ENCODE measurements at places on chromosomes 2 and 18.

DNA sequence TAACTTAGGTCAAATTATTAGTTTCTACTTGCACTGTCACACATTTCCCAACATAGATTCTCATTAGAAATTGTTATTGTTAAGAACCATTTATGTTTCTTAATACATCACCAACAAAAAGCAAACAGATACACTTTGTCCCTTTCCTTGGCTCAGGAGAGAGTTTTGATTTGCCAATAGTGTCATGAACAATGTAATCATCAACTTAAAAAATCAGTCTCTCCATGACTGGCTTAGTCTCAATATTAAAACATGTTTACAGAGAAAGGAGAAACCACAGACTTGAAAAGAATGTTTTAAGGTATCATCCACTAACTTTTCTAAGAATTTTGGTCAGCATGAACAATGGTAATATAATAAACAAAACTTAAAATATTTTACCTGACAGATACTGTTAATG lies 416.5 kb upstream of the KCNH7 start:
- H3K27ac ChIP-seq: no peak overlapping the region
- H3K4me3 ChIP-seq: no peak overlapping the region
- no peaks in the 10 kb centered on the region for H3K36me3 ChIP-seq
- no peaks in the 10 kb centered on the region for H3K27me3 ChIP-seq

GRCh38 chr18:54852780-54853675 lies 24.8 kb downstream of the RAB27B start:
- no peak for DNase-seq
- H3K4me3 ChIP-seq: no peak overlapping the region
- H3K36me3 ChIP-seq: no peaks in the 10 kb centered on the region
- H3K27me3 ChIP-seq: no peaks in the 10 kb centered on the region
- no peaks in the 10 kb centered on the region for H3K4me1 ChIP-seq
- H3K27ac ChIP-seq: no peak overlapping the region

GRCh38 chr2:219327719-219328118 lies 4.8 kb downstream of the RESP18 start:
- H3K27ac ChIP-seq: no peak overlapping the region
- H3K4me1 ChIP-seq: no peaks in the 10 kb centered on the region
- peaks cover 11% of the 10 kb centered on the region for H3K27me3 ChIP-seq
- H3K36me3 ChIP-seq: no peaks in the 10 kb centered on the region
- H3K4me3 ChIP-seq: no peak overlapping the region

DNA sequence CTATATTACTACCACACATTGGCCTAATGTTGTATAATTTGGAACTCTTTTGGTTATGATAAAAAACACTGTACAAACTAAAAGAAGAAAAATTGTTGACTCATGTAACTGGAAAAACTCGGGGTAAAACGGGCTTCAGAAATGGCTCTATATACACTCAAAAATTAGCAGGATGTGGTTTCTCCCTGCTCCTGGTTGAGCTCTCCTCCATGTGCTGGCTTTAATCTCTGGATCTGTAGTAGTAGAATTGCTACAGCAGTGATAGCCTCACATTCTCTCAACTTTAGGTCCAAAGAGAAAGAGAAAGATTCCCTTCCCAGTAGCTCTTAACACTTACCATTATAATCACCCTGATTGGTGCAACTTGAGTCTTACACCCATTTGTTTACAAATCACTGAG lies 274.9 kb upstream of the GALNT5 start:
- DNase-seq: no peak
- H3K4me3 ChIP-seq: no peak overlapping the region
- no peaks in the 10 kb centered on the region for H3K27me3 ChIP-seq
- H3K36me3 ChIP-seq: no peaks in the 10 kb centered on the region
- no peak overlapping the region for H3K27ac ChIP-seq

- H3K27ac ChIP-seq: no peak overlapping the region
- H3K4me1 ChIP-seq: peaks cover 7% of the 10 kb centered on the region
- H3K27me3 ChIP-seq: no peaks in the 10 kb centered on the region
- no peak for DNase-seq
- H3K4me3 ChIP-seq: no peak overlapping the region
These were observed 208.0 kb downstream of the ZFP36L2 start for GRCh38 chr2:43018179-43019024.

GRCh38 chr2:176117823-176118371 lies 1.3 kb downstream of the HOXD10 start:
- H3K27ac ChIP-seq: no peak overlapping the region
- H3K4me1 ChIP-seq: peaks cover 3% of the 10 kb centered on the region
- peaks cover 100% of the 10 kb centered on the region for H3K27me3 ChIP-seq
- H3K36me3 ChIP-seq: no peaks in the 10 kb centered on the region
- no peak overlapping the region for H3K4me3 ChIP-seq

GRCh38 chr18:67300498-67300897 lies 216.0 kb downstream of the DSEL start:
- H3K4me3 ChIP-seq: no peak overlapping the region
- H3K4me1 ChIP-seq: no peaks in the 10 kb centered on the region
- H3K36me3 ChIP-seq: no peaks in the 10 kb centered on the region
- H3K27ac ChIP-seq: no peak overlapping the region
- no peak for DNase-seq

DNA sequence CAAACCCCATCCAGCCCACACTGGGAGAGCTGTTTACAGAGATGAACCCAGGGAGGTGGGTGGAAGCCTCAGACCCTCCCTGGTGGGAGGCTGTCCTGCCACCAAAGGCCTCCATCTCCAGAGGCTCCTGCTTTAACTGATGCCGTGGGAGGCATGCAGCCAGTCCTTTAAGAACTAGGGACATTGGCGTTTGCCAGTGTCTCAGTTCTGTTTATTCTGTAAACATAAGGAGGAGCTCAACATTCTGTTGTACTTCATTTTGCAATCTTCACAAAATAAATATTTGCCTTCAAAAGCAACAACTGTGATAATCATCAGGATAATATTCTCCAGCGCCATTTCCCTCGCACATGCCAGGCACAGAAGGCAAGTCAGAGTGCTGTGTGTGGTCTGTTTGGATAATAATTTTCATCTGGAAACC lies 6.8 kb downstream of the EDAR start:
- no peaks in the 10 kb centered on the region for H3K36me3 ChIP-seq
- H3K27me3 ChIP-seq: no peaks in the 10 kb centered on the region
- DNase-seq: no peak
- H3K4me1 ChIP-seq: no peaks in the 10 kb centered on the region

- H3K4me1 ChIP-seq: no peaks in the 10 kb centered on the region
- no peak overlapping the region for H3K4me3 ChIP-seq
- H3K27ac ChIP-seq: no peak overlapping the region
- no peak for DNase-seq
- H3K27me3 ChIP-seq: no peaks in the 10 kb centered on the region
These were observed 90.6 kb downstream of the SEPTIN10 start for GRCh38 chr2:109523121-109523520.

- no peaks in the 10 kb centered on the region for H3K36me3 ChIP-seq
- H3K4me1 ChIP-seq: no peaks in the 10 kb centered on the region
- H3K27ac ChIP-seq: no peak overlapping the region
- no peak overlapping the region for H3K4me3 ChIP-seq
These were observed 4.7 kb upstream of the THNSL2 start for GRCh38 chr2:88165332-88166003.

- no peak overlapping the region for H3K27ac ChIP-seq
- H3K27me3 ChIP-seq: no peaks in the 10 kb centered on the region
- no peaks in the 10 kb centered on the region for H3K36me3 ChIP-seq
- no peak overlapping the region for H3K4me3 ChIP-seq
- H3K4me1 ChIP-seq: no peaks in the 10 kb centered on the region
These were observed 77.0 kb upstream of the SPOPL start for GRCh38 chr2:138424436-138425140.

- peaks cover 11% of the 10 kb centered on the region for H3K4me1 ChIP-seq
- no peak for DNase-seq
- no peaks in the 10 kb centered on the region for H3K36me3 ChIP-seq
- no peak overlapping the region for H3K4me3 ChIP-seq
These were observed 44.9 kb downstream of the PTPN2 start for GRCh38 chr18:12839057-12839525.

DNA sequence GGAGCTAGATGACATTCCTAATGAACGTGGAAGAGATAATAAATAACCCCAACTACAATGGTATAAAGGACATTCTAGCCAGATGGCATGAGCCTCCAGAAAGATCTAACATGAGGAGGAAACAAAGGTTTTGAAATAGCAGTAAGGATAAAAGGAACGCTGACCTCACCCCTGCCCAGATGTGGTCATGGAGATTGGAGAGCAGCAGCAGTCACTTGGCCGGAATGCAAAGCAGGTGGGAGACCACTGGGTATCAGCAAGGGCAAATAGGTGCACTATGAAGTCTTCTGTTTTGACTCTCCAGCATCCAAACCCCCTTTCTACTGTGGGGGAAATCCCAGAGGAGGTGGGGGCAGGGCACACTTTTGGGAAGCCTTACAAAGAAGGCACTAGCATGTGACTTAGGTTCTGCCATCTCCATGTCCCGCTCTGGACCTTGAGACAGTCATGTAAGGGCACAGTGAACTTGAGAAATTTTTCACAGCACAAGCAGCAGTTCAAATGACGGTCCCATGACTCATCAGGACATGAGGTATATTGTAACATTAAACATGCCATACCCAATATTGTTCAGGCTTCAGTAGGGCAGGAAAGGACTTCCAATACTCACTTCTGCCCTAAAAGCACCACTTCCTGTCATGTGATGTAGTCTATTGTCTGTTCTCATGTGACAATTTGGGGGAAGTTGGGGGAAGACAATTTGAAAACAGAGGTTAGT lies 55.2 kb downstream of the METTL4 start:
- H3K27me3 ChIP-seq: no peaks in the 10 kb centered on the region
- H3K4me3 ChIP-seq: no peak overlapping the region
- H3K4me1 ChIP-seq: no peaks in the 10 kb centered on the region
- H3K36me3 ChIP-seq: no peaks in the 10 kb centered on the region
- no peak for DNase-seq
- H3K27ac ChIP-seq: no peak overlapping the region

- no peaks in the 10 kb centered on the region for H3K36me3 ChIP-seq
- H3K4me1 ChIP-seq: no peaks in the 10 kb centered on the region
- H3K27ac ChIP-seq: no peak overlapping the region
- H3K4me3 ChIP-seq: no peak overlapping the region
These were observed 378.4 kb upstream of the HNRNPA3 start for GRCh38 chr2:176834226-176834625.

DNA sequence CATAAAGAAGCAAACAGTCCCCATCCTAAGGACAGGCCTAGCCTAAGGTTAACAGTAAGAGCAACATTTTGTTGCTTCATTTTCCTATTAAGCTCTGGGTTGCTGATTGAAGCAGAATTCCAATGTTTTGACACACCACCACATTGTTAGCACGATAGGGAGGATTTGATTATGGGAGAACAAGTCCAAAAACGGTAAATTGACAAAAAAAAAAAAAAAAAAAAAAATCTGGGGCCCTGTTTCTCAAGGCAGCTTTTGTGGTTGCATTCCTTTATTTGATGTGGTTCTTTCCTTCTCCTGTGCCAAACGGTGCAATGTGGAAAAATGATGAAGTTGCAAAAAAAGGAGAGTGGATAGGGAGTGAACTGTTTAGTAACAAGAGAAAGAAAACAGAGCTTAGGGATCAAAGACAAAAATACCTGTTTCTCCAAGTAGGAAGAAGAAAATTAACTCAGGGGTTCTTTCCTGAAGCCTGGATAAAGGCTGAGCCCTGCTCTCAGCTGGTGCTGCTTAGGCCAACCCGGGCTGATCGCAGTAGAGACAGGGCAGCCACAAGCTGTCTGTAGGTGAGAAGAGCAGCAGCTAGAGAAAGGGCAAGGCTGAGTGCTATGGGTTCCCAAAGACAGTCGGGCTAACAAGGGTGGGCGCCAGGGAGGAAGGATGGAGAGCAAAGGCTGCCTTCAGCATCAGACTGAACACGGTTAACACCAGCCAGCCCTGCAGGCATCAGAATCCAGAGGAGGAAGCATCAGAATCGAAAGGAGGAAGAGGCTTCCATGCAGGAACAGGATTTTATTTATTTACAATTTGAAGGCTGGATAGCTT lies 167.8 kb upstream of the FOSL2 start:
- DNase-seq: no peak
- no peaks in the 10 kb centered on the region for H3K27me3 ChIP-seq
- H3K4me1 ChIP-seq: no peaks in the 10 kb centered on the region
- no peak overlapping the region for H3K27ac ChIP-seq
- H3K4me3 ChIP-seq: no peak overlapping the region

DNA sequence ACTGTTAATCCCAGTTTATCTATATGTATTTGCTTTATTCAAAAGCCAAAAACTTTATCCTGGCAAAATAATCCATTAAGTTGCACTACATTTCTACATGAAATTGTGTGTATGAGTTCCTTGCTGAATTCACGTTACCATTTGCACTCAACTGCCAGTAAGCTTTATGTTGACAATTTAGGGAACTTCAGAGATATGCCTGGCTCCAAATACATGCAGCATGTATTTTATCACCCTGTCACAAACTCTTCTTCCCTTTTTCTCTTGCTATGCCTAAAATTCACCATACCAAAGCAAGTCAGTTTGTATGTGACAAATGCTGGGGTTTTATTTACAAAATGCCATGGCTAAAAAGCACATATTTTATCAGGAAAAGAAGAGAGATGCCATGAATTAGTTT lies 157.6 kb upstream of the CDH2 start:
- H3K27me3 ChIP-seq: no peaks in the 10 kb centered on the region
- no peaks in the 10 kb centered on the region for H3K36me3 ChIP-seq
- no peak overlapping the region for H3K4me3 ChIP-seq
- no peaks in the 10 kb centered on the region for H3K4me1 ChIP-seq
- no peak for DNase-seq
- no peak overlapping the region for H3K27ac ChIP-seq

- no peak overlapping the region for H3K4me3 ChIP-seq
- DNase-seq: no peak
- H3K27ac ChIP-seq: no peak overlapping the region
- no peaks in the 10 kb centered on the region for H3K27me3 ChIP-seq
- H3K4me1 ChIP-seq: no peaks in the 10 kb centered on the region
- H3K36me3 ChIP-seq: no peaks in the 10 kb centered on the region
These were observed 14.9 kb upstream of the FAP start for GRCh38 chr2:162258169-162258568.

DNA sequence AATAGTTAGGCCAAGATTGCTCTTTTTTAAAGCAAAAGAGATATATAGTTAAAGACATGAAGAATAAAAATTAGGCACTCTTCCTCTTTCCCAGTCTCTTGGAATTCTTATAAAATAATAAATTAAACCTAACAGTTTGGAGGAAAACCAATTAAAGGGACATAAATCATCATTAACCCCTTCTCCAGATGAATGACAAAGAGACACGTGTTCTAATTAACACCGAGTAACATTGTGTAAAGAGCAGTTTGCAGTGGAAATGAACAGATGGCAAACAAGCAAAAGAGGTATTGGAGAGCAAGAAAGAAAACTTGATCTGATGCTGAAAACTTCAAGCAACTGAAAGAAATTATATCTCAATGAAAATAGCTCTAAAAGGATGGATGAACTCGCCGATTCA lies 48.4 kb downstream of the BCL2 start:
- DNase-seq: no peak
- H3K4me3 ChIP-seq: no peak overlapping the region
- no peaks in the 10 kb centered on the region for H3K27me3 ChIP-seq
- H3K4me1 ChIP-seq: no peaks in the 10 kb centered on the region
- H3K36me3 ChIP-seq: no peaks in the 10 kb centered on the region

- no peaks in the 10 kb centered on the region for H3K36me3 ChIP-seq
- H3K27ac ChIP-seq: no peak overlapping the region
- H3K4me3 ChIP-seq: no peak overlapping the region
- H3K27me3 ChIP-seq: peaks cover 2% of the 10 kb centered on the region
- H3K4me1 ChIP-seq: no peaks in the 10 kb centered on the region
These were observed 57.4 kb upstream of the LAPTM4A start for GRCh38 chr2:20108655-20109396.

GRCh38 chr2:205580212-205580987 lies 101.9 kb upstream of the NRP2 start:
- no peaks in the 10 kb centered on the region for H3K4me1 ChIP-seq
- H3K27ac ChIP-seq: no peak overlapping the region
- no peak for DNase-seq
- no peak overlapping the region for H3K4me3 ChIP-seq

Measured in H1 (cell line).